Activated CD8-positive, alpha-beta memory T cell treated with anti-CD3 and anti-CD28 coated beads for 4 hours (primary cell): ENCODE measurements at places on chromosomes 6 and 20.

GRCh38 chr6:67882436-67883311 is 752.4 kb upstream of the ADGRB3 start:
- DNase-seq = no peak

DNA sequence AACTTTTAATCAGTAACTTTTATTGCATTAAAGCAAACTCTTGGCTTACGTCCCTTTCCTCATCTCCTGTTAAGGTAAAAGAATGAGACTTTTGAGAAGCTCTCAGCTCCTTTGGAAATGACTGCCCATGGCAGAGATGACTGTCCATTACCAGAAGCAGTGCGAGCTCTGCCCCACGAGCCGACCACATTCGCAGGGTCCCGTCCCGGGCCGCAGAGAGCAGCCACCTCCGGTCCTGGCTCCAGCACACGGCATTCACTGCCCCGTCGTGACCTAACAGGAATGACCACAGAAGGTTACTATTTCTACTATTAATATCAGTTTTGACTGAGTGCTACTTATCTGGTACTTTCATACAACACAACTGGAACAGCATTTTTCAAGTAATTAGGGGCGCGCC is 63.4 kb downstream of the WDR27 start:
- no peak for DNase-seq

DNA sequence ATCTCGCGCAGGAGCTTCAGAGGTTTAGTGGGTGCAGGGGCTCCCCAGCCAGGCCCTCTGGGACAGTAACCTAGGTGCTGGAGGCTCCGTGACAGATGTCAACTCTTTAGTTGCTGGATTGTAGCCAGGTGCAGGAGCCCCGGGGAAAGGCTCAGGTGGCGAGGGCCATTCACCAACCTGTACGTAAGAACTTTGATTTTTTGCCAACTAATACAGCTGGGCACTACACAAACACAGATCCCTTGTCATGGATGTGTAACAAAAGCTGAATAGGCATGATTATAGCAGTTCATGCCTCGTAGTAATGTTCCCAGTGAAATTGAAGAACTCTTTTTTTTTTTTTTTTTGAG is 82.6 kb downstream of the CDC5L start:
- no peak for DNase-seq

DNA sequence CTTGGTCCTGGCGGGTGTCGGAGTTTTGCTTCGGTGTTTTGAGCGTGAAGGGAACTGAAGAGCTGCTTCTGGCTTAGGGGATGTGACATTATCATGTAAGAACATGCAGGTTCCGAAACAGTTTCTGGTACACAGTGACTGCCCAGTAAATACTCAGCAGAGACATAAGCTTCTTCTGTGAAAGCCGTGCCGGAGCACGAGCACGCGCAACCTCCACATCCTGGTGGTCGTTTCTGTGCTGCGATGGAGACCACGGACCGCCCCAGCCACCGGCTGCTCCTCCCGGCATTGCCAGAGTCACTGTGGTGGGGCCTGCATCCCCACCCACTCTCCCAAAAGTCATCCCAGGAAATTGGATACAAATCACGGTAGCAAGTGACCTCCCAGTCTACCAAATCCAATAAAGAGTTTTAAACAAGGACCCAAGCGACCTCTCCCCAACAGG is 18.7 kb downstream of the KIF25 start:
- DNase-seq = no peak

- no peak for DNase-seq
Measured at GRCh38 chr6:116355796-116356195, 15.0 kb upstream of the DSE start.

DNA sequence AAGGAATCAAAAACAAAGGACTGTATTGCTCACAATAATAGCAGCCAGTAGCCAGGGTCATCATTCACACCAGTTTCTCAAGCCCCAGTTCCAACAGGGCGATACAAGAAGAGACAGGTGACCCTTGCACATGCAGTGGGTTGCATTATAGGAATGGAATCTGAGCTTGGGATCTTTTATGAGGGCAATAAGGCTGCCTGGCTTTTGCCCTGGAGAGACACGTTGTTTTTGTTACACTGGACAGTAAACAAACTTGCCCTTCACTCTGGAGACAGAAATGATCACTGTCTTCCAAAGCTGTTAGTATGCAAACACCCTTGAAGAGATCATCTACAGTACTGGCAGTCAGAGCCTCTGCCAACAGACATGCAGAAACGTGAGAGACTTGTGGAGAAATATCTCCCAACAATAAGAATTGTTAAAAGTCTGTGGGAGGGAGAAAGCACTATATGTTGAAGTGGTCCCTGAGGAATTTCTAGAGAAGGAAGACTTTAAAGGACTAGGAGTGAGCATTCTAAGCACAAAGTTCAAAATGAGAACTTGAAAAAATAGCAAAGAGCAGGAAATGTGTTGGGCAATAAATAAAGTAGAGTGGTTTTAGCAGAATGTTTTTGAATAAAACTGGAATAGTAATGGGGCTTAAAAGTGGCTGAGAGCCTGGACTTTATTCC is 6.2 kb upstream of the COL12A1 start:
- no peak for DNase-seq

DNA sequence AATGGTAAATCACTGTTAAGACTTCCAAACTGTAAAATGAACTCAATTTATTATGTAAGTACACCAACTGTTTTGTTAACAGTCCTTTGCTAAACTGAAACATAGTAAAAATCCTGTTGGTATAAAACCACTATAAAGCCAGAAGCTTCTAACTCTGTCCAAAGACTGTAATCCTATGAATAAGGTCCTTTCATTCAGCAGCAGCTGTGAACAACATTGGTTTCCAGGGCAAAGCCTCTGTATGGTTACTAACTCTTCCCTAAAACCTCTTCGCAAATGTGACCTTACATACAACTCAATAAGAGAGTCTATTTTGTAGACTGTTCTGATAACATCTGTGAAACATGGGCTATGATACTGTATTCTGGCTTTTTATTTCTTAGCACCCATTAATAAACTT is 40.1 kb downstream of the NUP153 start:
- DNase-seq = no peak

- DNase-seq = no peak
Measured at GRCh38 chr6:55584654-55585354, 5.8 kb upstream of the HMGCLL1 start.

GRCh38 chr6:149965194-149966020 is 1.7 kb downstream of the ULBP1 start:
- DNase-seq = no peak

- DNase-seq = no peak
Measured at GRCh38 chr6:34005901-34006531, 139.9 kb downstream of the GRM4 start.

- DNase-seq = no peak
Measured at GRCh38 chr6:96795481-96795880, 41.8 kb downstream of the GPR63 start.

DNA sequence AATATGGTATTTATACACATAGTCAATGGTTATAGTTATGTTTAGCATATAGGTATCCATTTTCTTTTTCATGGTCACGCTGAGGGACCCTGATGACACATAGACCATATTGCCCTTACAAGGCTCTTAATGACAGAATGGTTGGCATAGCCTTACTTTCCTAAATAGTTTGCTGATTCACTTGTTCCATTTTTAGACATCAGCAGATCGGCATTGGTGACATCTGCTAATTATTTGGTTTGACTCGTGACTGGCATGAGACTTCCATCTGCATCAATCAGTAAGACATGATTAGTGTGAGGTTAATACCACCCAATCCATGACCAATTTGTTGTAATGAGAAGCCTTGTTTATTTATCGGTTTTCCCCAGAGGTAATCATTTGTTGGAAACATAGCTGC is 309.7 kb downstream of the ALDH8A1 start:
- DNase-seq = no peak

DNA sequence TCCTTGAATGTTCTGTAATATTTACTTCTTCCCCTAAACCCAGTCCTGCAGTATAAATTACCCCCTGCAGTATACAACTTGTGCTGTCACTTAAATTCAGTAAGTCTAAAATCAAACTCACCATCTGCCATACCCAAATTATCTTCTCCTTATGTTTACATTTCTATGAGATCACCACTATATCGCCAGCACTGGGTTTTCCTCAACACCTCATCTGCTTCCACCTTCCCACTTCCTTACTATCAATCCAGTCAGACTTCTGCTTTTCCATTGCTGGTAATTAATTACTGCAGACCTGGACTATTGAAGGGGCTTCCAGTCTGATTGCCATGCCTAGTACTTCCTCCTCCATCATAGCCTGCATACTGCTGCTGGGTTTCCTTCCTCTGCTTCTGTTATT is 15.2 kb downstream of the EFHC1 start:
- DNase-seq = no peak

DNA sequence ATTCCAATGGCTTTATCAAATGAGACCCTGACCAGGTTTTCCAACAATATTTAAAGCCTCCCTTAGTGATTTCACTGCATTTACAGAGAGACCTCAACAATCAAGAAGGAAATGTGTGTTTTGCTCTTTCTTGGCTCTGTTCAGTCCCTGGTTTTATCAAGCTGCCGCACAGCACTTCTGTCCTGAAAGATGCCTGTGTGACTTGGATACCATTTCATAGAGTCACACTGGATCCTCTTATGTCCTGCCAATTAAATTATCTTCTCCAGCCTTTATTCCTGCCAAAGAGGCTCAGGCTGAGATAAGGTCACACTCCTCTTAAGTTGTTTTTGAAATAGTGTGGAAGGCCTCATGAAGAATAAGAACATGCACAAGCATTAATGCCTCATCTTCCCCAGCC is 197.0 kb upstream of the RNF217 start:
- DNase-seq = no peak

GRCh38 chr6:30894381-30894780 is 10.1 kb downstream of the DDR1 start:
- no peak for DNase-seq

DNA sequence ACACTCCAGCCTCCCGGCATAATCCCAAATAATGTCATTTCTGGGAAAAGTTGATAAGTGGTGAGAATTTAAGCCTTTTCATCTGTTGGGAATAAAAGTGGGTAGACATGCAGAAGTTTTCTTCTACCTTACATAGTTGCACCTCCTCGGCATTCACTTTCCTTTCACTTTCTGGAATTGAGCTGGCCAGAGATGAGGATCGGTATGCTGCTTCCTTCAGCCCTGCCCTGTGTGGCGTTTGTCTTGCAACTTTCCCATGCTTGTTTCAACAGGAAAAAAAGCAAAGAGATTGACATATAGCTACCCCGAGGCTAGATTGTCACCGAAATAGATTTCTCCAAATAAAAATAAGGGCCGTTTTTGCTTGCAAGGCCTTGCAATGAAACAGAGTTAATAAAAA is 65.8 kb upstream of the JAG1 start:
- DNase-seq = no peak

DNA sequence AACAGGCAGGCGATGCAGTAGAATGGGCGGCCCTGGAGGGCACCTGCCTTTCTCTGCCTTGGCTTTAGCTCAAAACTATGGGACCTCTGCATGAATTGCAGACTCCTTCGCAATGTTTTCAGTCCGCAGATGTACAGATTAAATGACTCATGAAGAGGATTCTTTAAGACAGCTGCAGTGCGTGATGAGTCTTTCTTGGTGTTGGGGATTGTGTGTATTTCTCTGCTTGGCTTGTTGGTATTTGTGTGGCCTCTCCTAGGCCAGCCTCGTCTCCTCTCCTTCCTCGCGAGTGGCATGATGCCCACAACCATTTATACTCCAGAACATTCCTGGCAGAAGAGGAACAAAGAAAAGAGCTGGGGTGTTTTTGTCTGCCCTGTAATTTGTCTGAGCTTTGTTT is 110.6 kb downstream of the SYNDIG1 start:
- no peak for DNase-seq

DNA sequence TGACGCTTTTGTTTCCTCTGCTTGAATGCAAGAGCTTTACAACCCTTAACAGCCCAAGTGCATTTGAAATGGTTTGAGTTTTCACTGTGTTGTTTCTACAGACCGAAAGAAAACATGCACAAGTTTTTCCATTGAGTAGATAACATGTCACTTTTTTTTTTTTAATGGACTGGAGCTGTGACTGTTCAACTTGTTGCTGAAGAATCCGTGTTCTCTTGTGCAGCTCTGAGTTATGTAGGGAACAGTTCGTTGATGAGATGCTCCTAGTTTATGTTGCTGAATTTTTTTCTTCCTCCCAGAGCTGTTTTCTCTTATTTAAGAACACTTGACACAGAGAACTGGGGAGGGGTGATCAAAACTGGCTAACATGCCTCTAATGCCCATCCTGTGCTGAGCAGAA is 89.3 kb downstream of the DTD1 start:
- no peak for DNase-seq

- DNase-seq = no peak
Measured at GRCh38 chr6:112144145-112144926, 56.9 kb downstream of the FAM229B start.

DNA sequence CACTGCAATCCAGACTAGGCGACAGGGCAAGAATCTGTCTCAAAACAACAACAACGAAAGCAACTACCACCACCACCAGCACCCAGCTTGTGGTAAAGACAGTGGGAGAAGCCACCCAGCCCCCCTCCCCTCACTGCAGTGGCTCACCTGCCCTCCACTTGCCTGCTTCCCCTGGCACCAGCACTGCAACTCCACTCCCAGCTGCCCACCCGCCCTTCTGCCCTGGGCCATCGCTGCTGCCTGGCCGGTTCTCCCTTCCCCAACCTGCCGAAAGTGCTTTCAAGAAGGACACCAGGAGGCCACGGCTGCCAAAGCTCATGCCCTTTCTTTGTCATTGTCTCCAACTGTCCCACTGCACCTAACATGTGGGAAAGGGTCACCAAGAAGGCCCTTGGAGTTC is 94.7 kb upstream of the AGPAT4 start:
- no peak for DNase-seq

DNA sequence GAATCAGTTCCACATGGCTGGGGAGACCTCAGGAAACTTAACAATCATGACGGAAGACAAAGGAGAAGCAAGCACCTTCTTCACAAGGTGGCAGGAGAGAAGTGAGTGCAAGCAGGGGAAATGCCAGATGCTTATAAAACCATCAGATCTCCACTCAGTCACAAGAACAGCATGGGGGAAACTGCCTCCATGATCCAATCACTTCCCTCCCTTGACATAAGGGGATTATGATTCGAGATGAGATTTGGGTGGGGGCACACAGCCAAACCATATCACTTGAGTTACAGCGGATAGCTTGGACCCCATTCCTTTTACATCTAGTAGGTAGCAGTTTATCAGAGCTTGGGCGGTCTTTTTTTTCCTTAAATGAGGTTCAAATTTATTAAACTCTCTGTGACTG is 19.1 kb downstream of the AFDN start:
- DNase-seq = no peak
